Mesenteric fat pad (tissue), 1 donor: ENCODE measurements at places on chromosomes 7 and 10.

DNA sequence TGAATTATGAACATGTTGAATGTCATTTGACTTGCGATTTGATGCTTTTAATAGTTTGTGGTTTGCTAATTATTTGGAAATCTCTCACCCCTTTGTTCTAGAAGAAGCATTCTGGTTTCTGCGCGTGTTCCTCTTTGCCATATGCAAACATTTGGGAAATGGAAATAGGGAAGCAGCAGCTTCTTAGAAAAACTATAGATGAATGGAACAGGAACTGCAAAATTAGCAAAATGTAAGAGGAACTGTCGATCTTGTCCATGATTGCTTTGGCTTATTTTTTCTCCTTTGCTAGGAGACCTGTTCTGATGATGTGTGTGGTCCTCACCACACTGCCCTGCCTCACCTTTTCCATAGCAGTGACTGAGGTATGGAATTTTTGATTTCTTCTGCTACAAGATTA, 19.0 kb downstream of the TMEM236 start:
- DNase-seq = no peak

GRCh38 chr7:96481796-96482195, 159.9 kb upstream of the SLC25A13 start:
- DNase-seq = no peak

GRCh38 chr10:8059191-8059936, 4.9 kb downstream of the GATA3 start:
- DNase-seq = no peak

GRCh38 chr7:33130184-33130583, 820 bp downstream of the BBS9 start:
- no peak for DNase-seq

GRCh38 chr10:29007370-29007747, 281.5 kb upstream of the LYZL1 start:
- no peak for DNase-seq

GRCh38 chr7:135459076-135459475, 50.8 kb downstream of the CNOT4 start:
- no peak for DNase-seq
